CD4-positive, alpha-beta T cell treated with Interleukin-15 for 1 hour (primary cell): ENCODE measurements at places on chromosomes 12 and 14.

DNA sequence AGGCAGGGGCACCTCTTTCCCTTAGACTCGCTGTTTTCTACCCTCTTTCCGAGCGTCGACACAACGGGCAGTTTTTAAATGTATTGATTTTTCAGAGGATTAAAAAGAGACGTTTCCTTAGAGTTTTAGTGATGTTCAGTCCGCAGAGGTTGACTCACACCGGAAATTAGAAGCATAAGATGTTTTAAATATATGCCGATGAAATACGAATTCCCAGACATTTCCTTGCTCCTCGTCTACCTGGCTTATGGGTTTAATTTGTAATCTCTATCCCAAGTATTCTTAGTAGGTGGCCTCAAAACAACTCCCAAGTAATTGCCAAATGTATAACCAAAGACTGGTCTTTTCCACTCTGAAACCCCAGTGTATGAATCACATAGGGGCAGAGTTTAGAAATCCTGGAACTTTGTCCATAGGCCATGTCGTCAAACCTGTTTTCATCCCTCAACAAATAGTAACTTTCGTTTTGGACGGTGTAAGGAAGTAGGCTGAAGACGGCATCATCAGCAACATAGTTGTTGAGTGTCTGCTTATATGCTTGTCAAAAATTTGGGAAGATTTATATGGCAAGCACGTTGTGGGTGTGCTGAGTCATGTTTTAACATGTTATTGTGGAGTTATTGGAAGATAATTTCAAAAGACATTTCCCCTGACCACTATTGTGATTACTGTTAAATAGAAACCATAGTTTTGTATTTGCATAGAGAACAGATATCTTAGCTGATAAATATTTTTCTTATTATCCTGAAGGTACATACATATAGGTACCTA is 824 bp downstream of the TBK1 start:
- peak; percentile 22 for DNase-seq

DNA sequence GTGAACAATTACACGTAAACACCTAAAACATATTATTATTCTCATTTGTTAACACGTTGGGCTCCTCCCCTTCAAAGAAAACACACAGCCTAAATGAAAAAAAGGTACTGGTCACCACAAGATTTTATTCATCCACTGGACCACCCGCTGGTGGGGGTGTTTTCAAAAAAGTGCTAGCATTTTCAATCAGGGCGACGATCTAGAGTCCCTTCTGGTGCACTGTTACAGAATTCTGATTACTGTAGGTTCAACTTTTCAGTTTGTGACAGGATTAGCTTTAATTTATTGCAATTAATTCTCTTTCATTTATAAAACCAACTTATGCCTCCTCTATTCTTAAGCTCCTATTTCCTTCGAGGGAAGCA is 443 bp downstream of the MAGOHB start:
- DNase-seq: no peak

DNA sequence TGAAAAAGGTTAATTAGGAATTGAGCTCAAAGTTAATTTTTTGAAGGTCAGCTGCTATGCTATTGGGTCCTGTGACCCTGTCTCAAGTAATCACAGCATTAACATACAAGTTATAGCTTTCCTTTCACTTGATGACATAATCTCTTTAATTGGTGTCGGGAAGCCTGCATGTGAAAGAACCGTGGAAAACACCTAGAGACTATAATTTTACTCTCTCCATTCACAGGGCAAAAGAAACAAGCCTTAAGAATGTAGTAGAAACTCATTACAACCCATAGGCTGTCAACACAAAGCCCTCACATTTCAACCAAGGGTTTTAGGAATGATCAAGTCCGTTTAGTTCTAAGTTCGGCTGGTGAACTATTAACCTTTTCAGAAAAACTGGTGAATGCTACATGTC is 104.4 kb downstream of the PPM1A start:
- DNase-seq: no peak

GRCh38 chr12:108816652-108817335 is 40.6 kb downstream of the SSH1 start:
- no peak for DNase-seq

- DNase-seq: no peak
These were observed 18.1 kb upstream of the PRICKLE1 start for GRCh38 chr12:42607584-42608058.

DNA sequence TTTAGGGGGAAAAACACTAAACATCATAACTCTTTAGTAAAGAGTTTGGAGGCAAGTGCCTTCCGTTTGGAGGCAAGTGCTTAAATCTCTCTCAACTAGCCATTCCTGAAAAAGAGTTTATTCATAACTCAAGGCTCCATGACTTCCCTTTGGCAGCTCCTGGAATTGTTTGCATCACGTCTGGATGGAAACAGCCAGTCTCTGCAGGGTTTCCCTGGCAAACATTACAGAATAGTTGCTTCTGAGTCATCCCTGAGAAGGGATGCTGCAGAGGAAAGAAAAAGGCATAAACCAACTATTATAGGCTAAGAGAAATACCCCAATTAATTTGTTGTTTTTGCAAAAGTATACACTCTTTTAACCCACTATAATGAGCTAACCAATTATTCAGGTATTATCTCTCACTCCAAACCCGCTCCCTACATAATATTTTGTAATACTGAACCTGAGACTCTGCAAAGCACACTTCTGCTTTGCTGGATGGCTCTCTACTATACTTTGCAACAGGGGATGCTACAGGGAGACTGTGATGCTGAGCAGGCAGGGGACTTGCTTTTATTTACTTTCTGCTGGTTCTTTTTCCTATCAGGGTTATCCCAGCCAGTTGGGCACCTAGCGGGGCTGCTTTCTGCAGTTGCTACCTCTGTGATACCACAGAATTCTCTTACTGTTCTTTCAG is 497.7 kb downstream of the FUT8 start:
- no peak for DNase-seq

DNA sequence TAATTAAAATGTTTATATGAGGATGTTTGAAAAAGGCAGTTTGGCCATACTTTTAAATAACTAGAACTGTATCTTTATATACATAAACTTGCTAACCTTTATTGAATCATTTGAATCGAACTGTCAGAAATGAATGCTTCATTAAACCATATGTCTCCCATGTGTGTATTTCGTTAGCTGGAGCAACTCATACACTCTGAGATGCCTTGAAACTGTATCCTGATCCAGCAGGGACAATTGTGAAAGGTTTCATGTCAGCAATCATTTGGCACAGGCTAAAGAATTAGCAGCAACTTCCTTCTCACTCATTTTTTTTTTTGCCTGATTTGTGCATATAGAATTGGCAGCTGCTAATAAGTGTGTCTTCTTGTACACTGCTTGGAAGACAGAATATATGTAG is 109.9 kb downstream of the NAV3 start:
- DNase-seq: no peak

DNA sequence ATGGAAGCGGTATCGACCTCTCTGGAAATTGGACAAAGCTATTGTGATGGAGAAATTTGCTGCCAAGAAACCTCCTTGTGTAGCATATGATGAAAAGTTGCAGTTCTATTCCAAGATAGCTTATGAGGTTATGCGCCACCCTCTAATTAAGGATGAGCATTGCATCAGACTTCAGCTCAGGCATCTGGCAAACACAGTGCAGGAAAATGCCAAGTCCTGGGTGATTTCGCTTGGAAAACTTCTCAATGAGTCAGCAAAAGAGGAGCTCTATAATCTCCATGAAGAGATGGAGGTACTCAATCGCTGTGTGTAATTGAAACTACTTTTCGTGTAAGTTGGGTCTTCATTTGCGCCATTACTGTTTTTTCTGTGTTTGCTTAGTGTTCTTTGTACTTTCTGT is 51.2 kb downstream of the DNAH10 start:
- no peak for DNase-seq

DNA sequence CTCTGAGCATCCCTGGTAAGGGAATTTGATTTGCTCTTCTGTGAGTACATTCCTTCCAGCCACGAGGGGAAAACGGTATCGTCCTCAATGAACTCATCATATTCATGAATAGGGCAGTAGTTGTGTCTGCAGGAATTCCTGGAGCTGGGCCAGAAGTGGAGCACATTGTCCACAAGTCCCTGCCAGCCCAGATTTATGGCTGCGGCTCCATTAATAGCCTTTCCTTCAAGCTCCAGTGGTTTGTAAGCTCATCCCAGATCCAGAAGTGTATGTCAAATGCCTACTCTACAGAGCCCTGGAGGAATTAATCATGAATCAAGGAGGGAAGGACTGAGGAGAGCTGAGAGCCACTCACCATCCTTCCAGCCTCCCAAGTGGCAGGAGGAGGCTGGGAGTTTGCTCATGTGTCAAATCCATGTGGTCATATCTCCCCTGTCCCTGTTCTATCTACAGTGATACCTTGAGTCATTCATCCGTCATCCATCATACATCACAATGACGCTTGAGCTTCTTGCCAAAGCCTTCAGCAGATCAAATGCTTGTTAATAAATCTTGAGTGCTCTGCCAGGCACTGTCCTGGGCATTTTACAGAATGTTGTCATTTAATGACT is 65.5 kb downstream of the SVOP start:
- no peak for DNase-seq

GRCh38 chr14:23078692-23079116 is 16.2 kb downstream of the ACIN1 start:
- peak; percentile 70 for DNase-seq

DNA sequence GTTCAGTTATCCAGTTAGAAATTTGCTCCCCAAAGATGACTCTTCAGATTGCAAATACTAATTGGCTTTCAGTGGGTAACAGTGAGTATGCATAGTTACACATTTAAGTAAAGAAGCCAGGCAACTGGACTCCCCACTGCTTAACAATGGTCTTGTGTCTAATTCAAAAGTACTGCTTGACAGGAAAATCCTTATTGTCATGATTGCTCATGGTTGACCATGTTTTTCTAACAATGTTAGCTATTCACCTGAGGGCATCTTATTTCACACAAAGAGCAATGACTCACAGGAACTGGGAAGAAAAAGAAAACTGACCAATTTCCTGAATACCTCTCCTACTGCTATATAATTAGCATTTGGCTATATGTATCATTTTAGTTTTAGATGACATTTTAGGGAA is 33.7 kb upstream of the ALG10B start:
- no peak for DNase-seq

DNA sequence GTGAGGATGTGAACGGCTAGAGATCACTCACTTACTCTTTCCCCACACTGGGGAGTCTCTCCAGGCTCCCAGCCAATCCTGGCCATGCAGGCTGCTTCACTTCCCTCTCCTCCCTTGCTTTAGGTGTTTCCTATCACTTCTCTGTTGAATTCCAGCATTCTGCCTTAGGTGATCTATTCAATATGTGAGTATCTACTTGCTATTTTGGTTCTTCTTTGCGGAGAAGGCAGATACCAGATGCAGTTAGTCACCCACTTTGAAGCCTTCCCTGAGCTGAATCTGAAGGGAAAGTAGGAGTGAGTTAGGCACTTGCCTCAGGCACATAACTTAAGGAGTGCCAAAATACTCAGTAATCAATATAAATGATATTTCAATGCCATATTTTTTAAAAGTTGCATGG is 36.0 kb upstream of the FAR2 start:
- DNase-seq: no peak

DNA sequence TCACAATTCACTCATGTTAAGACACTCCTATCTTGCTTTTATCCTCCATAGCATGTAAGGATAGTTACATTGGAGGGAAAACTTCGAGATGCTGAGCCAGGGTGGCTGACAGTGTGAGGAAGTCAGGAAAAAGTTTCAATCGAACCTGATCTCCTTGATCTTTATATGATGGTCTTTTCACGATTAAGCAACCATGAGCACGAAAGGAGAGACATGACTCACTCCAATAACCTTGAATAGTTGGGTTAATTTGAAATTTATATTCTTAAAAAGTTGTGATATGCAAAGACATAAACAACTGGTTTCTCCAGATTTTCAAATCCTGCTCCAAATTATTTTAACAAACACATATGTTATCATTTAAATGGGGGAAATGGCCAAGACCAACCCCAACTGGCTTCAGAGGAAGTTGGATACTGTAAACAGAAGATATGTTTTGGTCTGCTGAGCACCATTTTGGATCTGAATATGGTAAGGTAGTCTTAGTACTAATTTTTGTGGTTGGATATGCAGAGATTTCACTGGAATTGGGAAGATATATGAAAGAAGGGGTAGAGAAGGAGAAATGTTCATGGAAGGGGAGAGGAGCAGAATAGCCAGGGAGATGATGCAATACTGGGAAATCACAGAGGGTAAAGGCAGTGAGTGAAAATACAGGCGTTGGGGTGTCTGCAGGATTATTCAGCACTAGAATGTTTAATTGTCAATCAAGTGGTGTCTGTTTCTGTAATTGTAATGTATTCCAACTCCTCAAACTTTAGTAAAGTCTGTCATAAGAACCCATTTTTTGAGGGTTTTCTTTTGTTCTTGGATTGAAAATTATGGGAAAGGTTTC is 185.2 kb upstream of the SLC38A2 start:
- no peak for DNase-seq

DNA sequence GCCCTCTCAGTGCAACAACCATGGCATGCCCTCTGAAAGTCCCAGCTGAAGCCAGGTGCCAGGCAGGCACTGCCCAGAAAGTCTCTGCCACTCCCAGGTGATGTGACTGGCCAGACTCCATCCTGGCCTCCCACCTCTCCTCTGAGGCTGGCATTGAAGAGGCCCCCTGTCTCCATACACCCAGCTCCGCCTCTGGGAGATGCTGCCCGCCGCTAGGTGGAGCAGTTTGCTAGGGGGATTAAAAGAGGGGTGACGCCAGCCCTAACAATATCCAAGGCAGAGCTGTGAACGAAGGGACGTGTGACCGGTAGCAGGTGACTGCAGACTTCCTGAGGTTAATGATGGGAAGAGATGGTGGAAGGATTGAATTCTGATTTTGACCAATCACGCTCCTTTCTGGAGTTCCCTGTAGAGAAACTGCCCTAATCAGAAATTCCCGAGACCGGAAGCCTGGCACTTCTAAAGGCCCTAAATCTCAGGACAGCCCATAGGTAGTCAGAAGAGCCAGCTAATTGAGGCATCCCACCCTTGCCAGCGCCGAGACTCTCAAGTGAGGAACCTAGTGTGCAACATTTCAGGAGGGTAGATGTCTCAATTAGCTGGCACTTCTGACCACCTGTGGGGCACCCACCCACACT is 8.3 kb upstream of the PLEK2 start:
- no peak for DNase-seq

- no peak for DNase-seq
These were observed 872 bp downstream of the FAM177A1 start for GRCh38 chr14:35046751-35047536.

- DNase-seq: no peak
These were observed 35.6 kb downstream of the TMEM120B start for GRCh38 chr12:121748218-121748570.

DNA sequence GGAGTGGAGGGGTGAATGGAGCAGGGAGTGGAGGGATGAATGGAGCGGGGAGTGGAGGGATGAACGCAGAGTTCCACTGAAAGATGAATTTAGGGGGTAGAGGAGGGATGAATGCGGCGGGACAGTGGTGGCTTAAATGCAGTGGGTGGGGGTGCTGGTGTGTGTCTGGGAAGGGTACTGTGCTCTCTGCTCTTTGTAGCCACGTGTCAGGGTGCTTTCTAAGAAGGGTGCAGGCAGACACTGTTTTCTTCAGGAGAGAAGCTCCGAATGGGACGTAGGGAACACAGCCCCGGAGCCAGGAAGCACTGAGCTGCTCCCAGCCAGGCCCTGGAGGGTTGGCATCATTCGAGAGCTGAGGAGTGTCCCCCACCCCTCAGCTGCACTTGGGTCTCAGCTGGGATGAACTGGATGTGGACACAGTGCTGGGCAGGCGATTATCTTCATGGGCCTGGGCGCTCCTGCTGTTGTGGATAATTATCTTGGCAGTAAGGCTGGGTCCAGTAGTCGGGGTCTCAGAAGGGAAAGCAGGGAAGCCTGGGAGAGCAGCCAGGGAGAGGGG is 9.5 kb upstream of the CEP170B start:
- no peak for DNase-seq
